HS-27A (cell line): ENCODE measurements at places on chromosomes 13 and 19.

DNA sequence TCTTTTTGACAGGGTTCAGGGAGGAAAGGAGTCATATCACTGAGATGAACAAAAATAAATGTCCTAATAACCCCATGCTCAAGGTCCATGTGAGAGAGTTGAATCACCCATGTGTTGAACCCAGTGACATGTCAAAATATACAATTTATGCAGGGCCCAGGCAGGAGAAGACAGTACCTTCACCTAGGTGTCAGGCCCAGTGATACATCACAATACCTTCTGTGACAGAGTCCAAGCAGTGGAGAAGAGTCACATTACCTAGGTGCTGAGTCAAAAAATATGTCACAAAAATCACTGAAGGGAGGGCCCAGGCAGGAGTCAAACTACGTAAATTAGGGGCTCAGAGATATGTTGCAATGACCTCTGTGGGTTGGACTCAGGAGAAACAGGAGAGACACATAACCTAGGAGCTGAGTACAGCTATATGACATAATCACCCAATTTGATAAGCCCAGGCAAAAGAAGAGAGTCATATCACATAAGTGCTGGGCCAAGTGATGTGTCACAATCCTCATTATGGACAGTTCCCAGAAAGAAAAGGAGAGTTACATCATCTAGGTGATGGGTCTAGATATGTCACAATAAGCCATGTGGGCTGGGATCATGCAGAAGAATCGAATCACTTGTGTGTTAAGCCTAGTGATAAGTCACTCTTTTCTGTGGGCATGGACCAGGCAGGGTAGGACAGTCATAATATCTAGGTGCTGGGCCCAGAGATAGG is 13.8 kb upstream of the ZNF724 start:
- no peak for DNase-seq

GRCh38 chr13:98937911-98938381 is 39.9 kb downstream of the DOCK9 start:
- DNase-seq, result no peak

- DNase-seq, result no peak
These were observed 15.9 kb upstream of the S1PR4 start for GRCh38 chr19:3162418-3163229.

GRCh38 chr13:113664751-113665596 is 2.0 kb upstream of the GRK1 start:
- no peak for DNase-seq

- DNase-seq, result no peak
These were observed 8.6 kb downstream of the ANO8 start for GRCh38 chr19:17325881-17326594.

GRCh38 chr19:1067341-1067957 is 482 bp downstream of the ARHGAP45 start:
- DNase-seq, result no peak

GRCh38 chr13:109610517-109610916 is 175.9 kb downstream of the IRS2 start:
- DNase-seq, result no peak

- no peak for DNase-seq
These were observed 146.5 kb upstream of the SOX1 start for GRCh38 chr13:111920306-111920931.

DNA sequence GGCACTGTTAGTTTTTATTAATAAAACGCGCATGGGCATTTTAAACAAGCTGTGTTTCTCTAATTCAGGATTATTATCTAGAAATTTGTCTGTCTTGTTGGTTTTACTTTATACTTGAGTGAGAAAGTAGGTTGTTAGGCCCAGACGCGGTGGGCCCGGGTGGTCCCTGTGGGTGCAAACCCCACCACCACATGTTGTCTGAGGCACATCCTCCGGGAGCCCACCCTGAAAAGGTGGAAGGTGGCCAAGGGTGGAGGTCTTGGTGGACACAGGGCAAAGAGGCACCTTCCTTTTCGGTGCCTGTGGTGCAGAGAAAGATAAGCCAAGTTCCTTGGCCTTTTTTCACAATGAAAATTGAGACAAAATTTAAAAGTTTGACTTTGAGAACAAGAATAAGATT is 16.6 kb downstream of the ATP4B start:
- no peak for DNase-seq

DNA sequence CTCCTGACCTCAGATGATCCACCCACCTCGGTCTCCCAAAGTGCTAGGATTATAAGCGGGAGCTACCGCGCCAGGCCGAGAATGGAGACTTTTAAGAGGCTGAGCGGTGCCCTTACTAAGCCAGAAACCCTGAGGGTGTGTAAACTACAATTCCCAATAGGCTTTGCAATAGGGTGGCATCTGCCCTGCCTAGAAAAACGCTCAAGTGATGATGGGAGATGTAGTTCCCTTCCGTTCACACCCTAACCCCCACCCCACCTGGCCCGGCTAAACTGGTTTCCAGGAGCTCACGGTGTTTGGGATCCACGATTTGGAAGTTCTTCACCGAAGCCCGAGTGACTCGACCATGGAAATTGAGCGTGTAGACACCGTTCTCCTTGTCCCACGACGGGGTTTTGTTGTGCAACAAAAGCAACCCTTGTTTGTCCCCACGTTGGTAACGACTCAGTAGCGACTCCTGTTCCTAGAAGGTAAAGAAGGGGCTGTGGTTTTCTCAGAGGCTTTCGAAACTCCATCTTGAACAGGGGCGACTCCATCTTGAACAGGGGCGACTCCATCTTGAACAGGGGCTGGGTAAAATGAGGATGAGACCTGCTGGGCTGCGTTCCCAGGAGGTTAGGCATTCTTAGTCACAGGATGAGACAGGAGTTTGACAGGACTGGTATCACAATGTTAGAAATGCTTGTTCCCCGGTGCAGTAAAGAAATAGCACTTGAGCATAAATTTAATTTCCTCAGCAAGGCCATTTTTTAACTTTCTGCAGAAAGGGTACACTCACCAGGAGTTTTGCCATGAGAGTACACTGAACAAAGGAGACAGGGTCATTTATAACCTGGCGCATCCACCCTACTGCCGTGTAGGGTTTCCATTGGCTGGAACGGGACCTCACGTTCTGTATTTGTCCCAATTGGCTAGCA is 9.8 kb downstream of the PPP1R15A start:
- no peak for DNase-seq

DNA sequence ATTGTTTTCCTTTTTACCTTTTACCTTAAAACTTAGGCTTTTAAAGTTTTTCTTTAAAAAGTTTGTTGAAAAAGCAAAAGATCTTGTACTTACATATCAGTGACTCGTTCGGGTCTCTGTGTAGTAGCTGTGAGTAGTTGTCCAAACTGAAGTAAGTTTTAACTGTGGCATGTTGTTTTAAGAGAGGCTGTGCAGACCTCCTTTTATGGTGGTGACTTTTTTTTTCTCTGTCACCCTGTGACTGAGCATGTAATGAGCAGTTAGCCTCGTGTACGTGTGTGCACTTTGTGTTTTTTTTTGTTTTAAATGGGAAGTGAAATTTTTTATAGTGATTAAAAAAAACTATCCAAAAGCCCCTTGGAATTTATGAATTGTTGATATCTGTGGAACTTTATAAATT is at the start of gene GPR183:
GPR183 (minus strand) TSS at position 153 of the 400 bp plus-strand sequence. CDS start 11,254 bp downstream, outside the sequence.
- no peak for DNase-seq

DNA sequence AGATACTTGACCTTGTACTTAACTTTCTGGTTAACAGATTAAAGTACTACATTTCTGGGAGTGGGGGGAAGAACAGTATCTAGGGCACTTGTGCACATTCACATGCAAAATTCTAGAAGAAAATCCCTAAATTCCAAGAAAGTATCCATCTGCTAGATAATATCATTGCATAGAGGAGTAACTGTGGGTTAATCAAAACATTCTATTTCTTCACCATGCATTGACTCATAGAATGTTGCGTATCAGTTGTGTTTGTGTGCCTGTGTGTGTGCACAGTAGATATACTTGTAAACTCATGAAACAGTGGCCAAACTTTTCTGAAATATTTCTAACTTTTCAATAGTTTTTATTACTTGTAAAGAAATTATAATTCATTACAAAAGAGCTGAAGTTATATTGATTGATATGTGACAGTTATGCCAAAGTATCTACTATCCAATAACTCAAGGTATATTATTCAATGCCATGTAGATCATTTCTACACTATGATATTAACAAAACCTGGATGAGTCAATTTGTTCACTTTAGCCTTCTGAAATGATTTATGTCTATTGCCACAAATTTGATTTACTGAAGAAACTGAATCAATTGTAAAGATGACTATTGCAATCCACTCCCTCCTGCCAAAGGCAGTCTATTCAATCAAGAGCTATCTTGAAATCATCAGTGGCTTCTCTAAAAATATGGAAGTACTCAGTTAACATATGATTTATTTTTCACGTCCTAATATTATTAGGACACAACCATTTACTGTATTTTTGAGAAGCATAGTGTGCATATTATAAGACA is 756.7 kb upstream of the ARGLU1 start:
- no peak for DNase-seq

DNA sequence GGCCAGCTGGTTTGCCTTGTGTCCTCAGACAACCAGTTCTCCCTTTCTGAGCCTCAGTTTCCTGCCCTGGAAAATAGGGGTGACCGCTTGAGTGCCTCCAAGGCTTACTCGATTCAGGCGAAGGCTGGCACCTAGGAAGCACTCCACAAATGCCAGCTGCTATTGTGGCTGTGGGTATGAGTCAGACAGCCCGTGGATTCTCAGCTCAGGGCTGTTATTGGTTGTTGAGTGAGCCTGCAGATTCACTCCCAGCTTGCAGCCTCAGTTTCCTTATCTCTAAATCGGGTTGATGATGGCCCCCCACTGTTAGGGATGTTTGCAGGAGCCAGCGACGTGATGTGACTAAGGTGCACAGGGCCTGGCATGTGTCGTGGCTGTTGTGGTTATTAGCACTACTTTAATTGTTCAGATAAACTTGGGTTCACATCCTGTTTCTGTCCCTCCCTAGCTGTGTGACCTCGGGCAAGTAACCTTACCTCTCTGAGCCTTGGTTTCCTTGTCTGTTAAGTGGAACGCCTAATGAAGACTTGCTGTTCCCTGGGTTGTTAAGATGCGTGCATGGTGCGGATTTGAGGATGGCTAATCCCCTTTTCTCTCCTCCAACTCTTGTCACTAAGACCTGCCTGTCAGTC is 2.4 kb downstream of the MARK4 start:
- DNase-seq, result no peak

DNA sequence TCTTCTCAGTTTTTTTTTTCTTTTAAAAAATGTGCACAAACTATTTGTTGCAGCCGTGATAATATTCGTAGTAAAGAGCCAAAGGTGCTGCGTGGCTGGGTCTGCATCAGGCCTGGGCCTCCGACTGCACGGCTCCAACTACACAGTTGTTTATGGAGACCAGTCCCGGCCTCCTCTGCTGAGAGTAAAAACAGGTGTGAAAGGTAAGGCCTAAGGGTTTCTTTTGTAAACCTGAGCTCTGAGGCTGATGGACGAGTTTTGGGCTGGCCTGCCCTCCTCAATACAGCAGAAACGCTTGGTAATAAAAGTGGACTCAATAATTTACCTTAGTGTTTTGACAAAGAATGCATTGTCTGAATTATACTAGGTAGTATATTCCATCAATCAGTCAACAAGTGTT is 3.9 kb downstream of the MBNL2 start:
- DNase-seq, result no peak

DNA sequence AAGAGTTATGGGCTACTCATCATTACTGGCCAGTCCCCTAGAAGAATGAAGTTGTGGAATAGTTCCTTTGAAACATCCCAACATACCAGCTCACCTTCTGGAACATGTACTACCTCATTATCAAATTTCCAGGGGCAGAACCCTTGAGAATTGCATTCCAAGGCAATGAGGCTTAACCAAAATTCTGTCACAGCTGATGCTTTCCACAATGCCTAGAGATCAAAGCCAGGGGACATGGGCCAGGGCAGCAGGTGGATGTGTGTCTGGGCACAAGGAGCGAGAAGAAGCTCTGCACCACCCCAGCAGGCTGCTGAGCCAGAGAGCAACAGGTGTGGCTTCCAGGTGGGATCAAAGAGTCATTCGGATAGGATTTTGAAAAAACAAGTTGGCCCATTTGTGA is 362.1 kb downstream of the EFNB2 start:
- no peak for DNase-seq

DNA sequence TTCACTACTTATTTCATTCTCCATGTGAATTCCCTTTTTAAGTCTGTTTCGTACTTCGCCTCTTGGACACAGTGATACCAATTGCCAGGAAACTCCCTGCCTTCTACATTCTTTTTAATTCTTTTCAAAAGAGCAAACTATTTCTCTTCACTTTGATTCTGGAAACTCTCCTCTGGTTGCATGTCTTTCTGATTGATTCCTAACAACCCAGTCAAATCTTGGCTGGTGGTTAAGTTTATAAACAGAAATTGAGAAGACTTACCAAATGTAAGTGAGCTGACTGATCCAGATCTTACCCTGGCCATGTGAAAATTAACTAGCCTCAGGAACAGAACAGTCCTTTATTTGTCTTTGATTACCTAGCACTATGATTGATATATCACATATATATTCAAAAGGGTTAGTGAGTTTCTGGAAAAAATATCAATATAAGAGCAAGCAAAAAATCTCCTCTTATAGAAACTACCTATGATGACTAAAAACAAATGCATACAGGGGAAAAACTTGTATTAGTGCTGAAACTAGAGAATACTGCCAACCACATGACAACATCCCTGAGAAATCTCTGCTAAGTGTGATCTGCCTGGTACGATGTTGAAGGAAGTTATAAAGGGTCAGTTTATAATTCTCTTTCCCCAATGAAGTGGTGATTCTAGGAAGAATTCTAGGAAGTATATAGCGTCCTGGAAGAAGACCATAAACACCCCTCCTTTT is 152.6 kb upstream of the HTR2A start:
- no peak for DNase-seq
